ENCODE measurements at places on chromosomes 4 and X.

DNA sequence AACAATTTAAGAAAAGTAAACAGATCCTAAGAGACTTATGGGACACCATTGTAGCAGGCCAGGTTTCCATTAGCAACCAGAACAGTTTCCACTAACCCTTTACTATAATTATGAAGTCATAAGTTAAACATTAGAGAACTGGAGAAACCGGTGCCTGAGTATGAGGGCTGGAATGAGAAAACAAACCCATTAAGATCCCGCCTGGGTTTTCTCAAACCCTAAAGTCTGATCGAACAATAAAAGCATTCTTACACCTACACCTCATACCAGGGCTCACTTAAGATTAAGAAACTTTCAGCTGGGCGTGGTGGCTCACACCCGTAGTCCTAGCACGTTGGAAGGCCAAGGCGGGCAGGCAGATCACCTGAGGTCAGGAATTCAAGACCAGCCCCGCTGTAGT lies 13.7 kb upstream of the DHX15 start:
- DNase-seq = no peak

DNA sequence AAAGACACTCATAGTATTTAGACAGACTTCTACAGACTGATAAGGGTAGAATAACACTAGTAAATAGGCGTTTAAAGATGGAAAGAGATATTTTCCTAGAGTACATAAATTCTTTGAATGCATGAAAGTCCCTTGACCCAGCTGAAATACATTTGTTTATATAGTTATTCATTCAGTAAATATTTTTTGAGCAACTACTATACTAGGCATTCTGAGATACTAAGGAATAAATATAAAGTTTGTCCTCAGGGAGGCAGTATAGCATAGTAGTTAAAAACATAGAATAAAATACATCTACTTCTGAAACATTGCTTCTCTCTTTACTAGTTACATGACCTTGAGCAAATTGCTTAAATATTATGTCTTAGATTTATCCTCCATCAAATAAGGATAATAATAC lies 27.4 kb downstream of the HMGN5 start:
- no peak for DNase-seq

DNA sequence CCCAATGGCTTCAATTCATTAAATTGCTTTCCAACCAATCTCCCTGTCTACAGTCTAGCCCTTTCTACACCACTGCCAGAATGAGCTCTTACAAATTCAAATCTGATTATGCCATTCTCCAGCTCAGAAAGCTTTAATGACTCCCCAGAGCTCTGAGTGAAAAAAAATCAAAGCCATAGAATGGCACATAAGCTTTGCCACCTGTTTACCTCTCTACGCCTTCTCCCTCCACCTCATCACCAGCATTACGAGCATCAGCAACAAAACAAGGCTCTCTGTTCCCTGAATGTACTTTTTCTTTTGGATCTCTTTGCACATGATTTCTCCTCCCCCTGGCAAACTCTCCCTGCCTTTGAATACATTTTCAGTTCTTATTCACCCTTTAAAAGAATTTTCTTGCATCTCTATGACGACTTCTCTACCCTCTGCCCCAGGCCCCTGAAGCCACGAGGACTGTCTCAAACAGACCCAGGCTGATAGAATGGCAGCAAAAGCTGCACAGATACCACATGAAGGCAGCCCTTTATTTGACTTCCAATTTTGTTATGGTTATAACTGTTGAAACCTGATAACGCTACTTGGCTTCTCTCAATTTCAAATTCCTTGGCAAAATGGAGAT lies 516.0 kb downstream of the PCDH7 start:
- DNase-seq = no peak

DNA sequence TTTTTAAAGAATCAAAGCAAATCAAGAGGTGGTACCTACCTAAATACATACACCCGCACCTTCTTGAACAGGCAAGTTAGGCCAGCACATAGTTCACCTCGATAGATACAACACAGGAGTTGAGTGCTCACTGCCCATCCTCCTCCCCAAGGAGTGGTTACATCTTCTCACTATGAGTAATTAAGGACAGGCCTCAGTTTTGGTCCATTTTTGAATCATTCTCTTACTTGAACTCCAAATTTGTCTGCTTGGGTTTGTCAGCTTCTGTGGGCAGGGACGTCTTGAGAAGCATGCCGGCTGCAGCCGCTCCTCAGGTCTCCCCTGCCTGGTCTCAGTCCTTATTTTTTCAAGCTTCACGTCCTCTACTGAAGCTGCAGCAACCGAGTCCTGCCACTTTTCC lies 190.6 kb upstream of the RBPJ start:
- DNase-seq = no peak

- no peak for DNase-seq
Measured at GRCh38 chr4:142801966-142802365, 44.1 kb downstream of the INPP4B start.
